ENCODE measurements at places on chromosomes 12 and 14.

DNA sequence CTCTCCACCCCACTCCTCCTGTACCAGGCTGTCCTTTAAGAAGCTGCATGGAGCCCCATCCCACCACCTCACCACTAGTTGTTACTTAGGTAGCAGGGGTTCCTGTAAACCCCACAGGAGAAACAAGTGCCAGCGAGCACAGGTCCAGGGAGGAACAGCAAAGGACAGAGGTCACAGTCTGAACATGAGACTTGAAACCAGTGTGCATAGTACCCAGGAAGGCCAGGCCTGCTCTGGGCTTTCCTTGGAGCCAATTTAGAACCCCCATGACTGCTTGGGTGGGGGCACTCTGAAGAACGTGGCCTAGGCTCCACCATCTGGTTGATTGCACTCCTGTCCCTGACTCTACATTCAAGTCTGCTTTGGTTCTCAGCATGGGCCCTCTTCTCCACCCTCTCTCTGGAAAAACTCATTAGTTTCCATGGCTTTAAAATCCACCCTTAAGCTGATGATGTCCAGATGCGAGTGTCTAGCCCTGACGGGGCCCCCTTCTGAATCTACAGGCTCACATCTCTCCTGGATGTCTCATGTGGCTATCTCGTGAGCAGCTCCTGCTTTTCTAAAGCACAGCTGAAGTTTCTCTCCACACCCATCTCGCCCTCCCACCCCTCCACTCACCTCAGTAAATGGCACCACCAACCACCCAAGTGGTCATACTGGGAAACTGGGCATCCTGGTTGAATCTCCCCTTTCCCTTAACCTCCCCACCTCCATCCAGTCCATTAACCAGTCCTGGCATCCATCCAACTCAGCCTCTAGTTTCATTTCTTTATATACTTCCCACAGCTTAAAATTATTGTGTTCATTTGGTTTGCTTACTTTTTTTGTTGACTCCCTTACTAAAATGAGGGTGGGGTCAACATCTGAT lies 8.4 kb downstream of the KRT3 start:
- DNase-seq = no peak

DNA sequence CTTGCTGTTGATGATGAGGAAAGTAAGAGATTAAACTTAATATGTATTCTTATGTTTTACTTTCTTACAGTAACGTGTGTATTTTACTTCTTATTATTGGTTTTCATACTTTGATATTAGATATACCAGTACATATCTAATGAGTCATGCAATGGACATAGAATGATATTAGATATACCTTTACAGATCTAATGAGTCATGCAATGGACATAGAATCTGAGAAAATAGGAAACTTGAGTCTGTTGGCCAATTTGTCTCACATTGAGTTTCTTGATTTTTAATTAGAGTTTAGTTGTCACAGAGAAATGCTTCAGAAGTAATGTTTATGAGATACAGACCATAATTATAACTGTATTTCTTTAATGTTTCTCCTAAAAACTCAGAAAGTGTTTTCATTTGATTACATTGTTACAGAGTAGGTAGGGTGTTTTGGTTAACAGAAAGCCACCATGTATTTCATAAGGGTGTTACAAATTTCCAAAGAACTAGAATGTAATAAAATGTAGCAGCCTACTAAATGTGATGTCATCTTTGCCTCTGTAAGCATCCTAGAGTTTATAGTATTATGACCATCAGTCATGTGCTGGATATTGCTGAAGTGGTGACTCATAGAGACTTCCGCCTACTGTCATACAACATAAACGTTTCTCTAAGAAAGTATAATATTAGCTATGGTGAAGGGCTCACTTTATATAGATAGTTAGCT lies 3.0 kb downstream of the GAS2L3 start:
- DNase-seq = peak; percentile 64

GRCh38 chr14:53929871-53930715 lies 26.5 kb downstream of the BMP4 start:
- no peak for DNase-seq

GRCh38 chr14:74045522-74045921 lies 26.4 kb downstream of the BBOF1 start:
- DNase-seq = no peak

- no peak for DNase-seq
Measured at GRCh38 chr12:19596434-19597166, 157.3 kb downstream of the AEBP2 start.

- no peak for DNase-seq
Measured at GRCh38 chr14:100147181-100147631, 12.2 kb downstream of the DEGS2 start.

- no peak for DNase-seq
Measured at GRCh38 chr14:99846808-99847207, 53.6 kb downstream of the EML1 start.

DNA sequence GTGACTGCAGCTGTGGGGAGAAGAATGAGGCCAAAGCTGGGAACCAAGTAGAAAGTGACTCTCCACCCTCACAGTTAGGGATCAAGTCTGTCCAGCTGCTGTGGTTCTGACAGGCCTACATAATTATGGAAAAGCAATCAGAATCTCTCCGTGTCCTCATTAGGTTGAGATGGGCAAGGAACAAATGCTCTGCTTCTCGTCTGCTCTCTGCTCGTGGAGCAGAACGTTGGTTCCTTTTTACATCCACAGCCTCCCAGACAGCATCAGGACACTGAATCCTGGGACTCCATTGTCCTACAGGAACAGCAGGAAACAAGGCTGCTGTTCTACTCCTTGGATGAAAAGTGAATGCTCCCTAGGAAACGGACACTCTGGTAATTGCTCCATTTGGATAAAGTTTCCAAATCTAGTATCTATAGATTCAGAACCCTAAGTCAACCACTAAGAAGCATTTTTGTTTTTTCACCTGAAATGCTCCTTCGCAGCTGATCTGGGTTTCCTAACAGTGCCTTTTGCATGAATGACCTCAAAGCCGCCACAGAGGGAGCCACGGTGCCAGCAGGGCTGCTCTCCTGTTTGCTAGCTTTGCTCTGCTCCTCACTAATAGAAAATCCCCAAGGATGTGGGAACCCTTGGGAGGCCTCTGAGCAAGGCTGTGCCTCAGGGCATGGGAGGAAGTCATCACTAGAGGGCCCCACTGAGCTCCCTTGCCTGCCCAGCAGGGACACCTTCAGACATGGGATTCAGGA lies 102.0 kb downstream of the EGLN3 start:
- DNase-seq = peak; percentile 80
